Activated T-helper 17 cell treated with anti-CD3 and anti-CD28 coated beads, Interleukin-2, amount 50 U/mL, for 72 hours (primary cell): ENCODE measurements at places on chromosomes 16 and 17.

DNA sequence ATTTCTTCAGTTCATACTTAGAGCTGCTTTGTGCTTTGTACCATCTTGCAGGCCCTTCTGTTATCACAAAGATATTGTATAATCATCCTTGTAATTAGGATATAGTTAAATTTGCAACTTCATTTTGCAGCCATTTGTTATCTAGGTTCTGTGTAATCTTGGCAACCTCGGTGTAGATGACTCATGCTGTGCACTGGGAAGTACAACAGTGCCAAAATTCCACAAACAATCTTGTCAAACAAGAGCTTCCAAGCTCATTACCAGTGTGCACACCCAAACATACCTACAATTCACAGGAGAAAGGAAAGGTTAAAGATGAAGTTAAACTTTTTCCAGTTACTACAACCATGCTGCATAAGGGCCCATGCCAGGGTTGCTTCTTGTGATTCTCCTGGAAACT lies 1231.8 kb downstream of the CDH11 start:
- no peak for ATAC-seq

GRCh38 chr16:14301169-14302030 lies 230.3 kb downstream of the MRTFB start:
- no peak for ATAC-seq

DNA sequence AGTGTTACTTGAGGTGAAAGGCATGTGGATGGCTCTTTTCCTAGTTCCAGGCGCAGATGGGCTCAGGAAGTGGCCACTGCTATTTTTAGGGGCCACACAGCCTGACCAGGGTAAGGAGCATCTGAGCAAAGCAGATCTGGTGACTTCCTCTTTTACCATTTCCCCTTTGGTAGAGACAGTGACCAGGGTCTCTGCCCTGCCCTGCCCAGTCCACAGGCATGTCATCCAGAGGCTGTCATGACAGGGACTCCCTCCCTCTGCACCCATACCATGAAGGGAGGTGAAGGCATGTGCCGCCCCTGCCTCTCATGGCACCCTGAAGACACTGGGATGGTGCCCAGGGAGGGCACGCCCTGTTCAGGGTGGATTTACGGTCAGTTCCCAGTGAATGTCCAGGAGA lies 2.2 kb downstream of the PLA2G15 start:
- no peak for ATAC-seq

GRCh38 chr16:16863672-16864071 lies 484.7 kb downstream of the NPIPA7 start:
- ATAC-seq = no peak

DNA sequence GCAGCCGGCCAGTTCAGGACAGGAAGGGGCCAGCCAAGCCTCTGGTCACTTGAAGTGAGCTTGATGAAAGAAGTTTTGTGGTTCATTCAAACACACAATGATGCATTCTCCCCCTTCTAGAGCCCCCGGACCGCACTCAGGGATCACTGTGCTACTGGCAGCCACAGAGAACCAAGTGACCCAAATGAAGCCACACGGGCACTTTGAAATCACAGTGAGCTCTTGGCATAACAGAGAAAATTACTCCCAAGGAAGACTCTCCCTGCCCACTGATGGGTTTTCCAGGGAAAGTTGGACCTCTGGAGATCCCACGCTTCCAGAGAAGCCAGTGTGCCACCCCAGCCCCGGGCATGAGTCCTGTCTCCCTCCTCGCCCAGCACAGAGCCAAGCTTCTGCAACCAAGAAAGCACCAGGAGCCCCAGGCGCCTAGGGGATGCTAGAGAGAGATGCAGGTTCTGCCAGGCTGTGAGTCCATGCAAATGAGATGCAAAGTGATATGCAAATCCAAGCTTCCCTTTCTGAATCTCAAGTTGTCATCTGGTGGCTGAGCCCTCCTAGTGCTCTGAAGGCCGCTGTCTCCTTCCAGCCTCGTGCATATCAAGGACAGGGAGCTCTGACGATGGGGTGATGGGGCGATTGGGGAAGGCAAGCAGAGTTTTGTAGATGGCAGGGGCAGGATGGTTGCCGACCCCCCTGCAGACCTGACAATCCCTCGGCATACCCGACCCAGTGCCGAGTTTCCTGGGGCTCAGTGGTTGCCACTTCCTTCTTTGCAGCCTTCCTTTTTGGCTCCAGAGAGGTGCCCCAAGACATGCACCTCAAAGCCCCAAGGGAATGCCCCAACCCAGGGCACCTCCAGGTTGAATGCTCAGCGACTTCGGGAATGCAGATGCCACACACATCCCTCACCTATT lies 59.7 kb upstream of the TNRC6C start:
- no peak for ATAC-seq

GRCh38 chr16:81181013-81181720 lies 57.3 kb upstream of the BCO1 start:
- ATAC-seq = no peak

DNA sequence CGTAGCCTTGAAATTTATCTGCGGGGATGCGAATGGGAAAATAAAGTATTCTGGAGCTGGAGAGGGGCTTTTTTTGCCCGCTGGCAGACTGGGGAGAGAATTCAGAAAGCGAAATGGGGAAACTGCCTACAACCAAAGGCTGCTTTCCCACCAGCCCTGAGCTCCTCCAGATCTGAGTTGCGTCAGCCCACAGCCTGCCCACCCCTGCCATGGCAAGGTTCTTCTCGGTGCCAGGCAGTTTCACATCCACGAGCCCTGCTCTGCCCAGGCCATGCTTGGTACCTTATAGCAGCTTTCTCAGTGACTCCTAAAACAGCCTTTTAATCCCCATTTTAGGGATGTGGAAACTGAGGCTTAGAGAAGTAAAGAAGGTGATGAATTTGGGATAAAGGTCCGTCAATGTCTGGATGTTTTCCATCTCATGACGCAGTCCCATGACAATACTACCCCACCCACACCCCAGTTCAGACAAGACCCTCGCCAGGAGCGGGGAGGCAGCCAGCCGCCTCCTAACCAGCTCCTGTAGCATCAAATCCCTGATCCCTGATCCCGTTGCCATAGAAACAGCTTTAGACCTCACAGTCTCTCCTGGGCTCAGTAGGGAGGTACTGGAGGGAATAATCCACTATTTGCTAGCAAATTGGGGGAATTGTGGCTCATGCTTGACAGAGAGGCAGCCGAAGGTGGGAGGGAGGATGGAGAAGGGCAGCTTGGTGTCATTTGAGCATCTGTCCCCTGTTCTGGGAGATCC lies 113.5 kb downstream of the MGAT5B start:
- no peak for ATAC-seq

DNA sequence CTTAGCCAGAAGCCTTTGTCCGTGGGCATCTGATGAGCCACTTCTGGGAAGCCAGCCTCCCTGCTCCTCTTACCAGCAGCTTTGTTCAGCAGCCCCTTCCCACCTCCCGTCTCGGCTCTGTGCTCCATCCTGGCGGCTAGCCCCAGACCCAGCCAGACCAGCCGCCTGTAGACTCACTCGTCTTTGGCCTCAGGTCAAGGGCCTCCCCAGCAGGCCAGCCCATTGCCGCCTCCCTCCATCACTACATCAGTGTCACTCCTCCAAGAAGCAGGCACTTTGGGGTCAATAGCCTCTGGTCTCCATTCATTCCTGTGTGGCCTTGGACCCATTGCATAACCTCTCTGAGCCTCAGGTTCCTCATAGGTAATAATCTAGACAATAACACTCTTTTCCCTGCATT lies 20.9 kb upstream of the CRHR1 start:
- no peak for ATAC-seq

DNA sequence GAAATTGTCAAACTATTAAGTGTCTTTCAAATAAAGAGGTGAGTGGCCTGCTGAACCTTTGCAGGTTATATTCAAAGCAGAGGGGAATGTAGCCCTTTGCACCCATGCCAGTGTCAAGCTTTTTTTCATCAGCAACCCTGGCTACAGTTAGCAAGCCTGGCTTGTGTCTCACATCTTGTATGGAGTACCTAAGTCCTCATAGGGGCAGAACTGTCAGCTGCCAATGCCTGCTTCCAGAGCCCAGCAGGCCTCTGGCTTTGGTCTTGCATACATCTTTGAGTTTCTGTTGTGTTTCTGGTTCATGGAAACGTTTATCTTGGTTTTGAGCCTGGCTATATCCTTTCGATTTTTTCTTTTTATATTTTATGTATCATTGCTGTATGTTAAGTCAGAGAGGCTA lies 26.8 kb downstream of the REXO5 start:
- ATAC-seq = no peak

GRCh38 chr16:8511464-8511863 lies 78.8 kb downstream of the TMEM114 start:
- ATAC-seq = no peak

DNA sequence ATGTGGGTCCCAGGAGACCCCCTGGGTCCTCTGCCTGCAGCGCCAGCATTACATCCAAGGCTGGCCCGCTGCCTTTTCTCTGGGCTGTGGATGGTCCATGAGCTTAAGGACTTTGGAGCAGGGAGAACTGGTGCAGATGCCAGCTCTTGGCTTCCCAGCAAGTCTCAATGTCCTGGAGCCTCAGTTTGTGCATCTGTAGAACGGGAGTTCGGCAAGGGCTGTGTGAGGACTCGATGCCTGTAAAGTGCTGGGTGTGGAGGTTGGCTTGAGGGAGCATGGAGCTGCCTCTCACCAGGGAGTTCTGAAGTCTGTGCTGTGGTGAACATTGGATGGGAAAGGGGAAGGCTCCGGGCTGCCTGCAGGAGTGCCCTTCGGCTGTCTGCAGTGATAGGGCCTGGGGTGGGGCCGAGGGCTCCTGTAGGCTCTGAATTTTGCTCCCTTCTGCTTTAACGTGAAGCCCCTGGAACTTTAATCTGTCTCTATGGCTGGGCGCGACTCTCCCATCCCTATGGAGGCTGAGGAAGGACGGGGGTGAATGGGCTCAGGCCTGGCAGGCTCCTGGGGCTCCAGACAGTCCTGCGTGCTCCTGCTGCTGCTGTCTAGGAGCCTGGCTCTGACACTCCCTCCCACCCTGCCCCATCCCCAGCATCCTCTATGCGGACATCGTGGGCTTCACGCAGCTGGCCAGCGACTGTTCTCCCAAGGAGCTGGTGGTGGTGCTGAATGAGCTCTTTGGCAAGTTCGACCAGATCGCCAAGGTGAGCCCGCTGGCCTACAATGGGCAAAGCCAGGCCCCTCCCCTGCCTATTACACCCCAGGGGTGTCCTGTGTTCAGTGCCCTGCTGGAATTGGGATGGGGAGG lies 27.9 kb downstream of the ADCY7 start:
- ATAC-seq = no peak

DNA sequence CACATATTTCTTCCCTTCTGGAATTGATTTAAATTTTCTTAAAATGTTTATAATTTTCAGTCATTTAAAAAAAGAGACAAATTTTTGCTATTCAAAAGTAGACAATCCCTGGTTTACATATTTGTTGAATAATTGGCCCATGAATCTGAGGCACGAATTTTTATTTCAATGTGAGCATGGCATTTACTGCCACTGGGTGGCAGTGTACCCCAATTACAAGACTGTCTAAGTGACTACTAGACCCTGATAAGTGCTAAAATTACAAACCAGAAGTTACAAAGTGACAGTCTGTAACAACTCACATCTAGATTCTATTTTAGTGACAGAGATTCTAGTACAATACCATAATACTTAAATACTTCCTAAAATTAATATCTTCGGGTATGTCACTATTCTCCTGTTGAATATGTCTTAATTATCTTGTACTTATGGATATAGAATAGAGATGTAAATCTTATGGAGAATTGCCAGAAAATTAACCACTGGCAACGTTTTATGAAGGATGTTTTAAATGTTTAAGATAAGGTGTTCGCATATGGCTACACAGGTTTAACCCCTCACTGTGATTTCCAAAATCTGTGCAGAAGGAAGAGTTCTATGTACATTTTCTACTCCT lies 235.8 kb downstream of the MAP2K4 start:
- ATAC-seq = no peak
